ENCODE measurements at places on chromosomes 2 and 18. TPM values are rescaled to one million over a fixed set of nuclear protein-coding genes. Genes with fewer than 3 reads are reported as not detected.
A peak's percentile ranks its signal among the peaks of the same experiment; 100 is the strongest.

The UGT1A4 gene
- not detected for polyA plus RNA-seq

The SERPINB3 gene
- 0.13 TPM for polyA plus RNA-seq

The EPB41L3 gene
- 56.0 TPM for polyA plus RNA-seq

The DYNAP gene
- polyA plus RNA-seq: not detected

The MOCOS gene
- polyA plus RNA-seq: 1.7 TPM

The XDH gene
- polyA plus RNA-seq: 0.14 TPM

The PIEZO2 gene
- polyA plus RNA-seq: 18.2 TPM

The ITGB6 gene
- 18.8 TPM for polyA plus RNA-seq

DNA sequence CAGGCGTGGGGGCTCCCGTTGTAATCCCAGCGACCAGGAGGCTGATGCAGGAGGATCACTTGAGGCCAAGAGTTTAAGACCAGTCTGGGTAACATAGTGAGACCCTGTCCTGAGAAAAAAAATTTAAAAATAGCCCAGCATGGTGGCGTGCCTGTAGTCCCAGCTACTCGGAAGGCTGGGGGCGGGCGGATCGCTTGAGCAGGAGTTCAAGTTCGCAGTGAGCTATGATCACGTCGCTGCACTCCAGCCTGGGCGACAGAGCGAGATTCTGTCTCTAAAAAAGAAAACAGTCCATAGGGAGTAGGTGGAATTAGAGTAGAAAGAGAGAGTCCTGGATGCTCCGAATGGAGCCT, 325 bp upstream of the TTLL4 start:
- DNase-seq: no peak

GRCh38 chr2:80719607-80720006, 415.1 kb upstream of the LRRTM1 start:
- DNase-seq: no peak

DNA sequence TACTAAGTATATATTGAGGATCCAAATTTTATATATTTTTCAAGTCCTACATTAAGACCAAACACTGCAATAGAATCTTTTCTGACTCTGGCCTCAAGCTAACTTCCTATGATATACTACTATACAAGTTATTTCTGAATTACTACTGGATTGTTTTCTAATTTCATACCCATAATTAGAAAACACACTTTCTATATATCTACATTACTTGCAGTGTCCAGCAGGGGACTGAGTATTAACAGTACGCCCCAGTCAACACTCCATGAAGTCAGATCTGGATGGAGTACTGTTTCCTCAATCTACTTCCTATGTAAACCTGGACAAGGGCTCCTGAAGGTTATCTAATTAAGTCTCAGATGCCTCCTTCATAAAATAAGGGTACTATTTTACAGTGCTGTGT, 26.5 kb downstream of the RMP24 start:
- DNase-seq: no peak

DNA sequence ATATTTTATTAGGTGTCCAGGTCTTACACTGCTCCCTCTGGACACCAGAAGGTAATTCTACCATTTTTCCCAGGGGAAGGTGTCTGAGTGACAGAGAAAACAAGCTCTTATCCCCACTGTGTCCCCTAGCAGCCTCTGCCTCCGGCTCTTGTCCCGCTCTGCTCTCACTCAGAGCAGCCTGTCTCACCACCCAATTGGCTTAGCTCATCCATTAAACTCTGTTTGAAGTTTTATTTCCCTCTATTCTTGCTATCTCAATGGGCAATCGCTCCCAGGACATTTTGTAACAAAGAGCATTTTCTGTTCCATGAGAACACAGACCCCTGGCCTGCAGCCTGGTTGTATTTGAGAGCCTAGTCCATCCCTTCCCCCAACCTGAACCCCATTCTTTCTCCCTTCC, 90.6 kb upstream of the LDAH start:
- DNase-seq: no peak

- DNase-seq: no peak
Observed at GRCh38 chr2:111944531-111945210, 46.3 kb downstream of the MERTK start.

DNA sequence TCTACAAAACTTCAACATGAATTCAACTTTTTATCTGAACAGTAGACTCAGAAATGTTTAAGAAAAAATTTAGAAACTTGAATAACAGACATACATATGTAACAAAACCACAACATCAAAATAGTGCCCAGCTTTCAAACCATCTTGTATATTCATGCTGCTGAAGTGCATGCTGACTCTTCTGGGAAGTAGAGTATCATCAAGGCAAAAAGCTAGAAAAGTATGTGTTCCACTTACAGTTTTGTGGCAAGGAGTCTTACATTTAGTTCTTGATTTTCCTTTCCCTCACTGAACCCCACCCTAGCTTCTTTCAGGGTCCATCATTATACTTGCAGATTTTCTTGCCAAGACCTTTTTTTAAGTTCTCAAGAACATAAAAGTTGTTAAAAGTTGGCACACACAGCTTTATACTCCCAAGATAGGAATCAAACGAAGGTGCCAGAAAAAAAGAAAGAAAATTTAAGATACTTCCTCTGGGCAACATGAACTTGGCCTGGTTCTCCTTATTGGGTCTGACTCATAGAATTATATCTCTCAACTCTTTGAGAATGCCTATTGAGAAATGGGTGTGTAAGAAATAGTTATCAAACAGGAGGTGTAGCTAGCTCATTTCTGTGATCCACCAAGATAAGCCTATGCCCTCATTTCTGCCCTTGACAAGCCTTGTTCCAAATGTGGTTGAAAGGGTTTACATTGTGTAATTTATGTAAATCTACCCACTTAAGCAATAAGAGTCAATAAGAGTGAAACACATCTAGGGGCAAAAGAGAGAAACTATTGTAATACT, 667.6 kb upstream of the ACVR2A start:
- no peak for DNase-seq

GRCh38 chr2:172783165-172783898, 47.7 kb downstream of the RAPGEF4 start:
- peak; percentile 30 for DNase-seq

DNA sequence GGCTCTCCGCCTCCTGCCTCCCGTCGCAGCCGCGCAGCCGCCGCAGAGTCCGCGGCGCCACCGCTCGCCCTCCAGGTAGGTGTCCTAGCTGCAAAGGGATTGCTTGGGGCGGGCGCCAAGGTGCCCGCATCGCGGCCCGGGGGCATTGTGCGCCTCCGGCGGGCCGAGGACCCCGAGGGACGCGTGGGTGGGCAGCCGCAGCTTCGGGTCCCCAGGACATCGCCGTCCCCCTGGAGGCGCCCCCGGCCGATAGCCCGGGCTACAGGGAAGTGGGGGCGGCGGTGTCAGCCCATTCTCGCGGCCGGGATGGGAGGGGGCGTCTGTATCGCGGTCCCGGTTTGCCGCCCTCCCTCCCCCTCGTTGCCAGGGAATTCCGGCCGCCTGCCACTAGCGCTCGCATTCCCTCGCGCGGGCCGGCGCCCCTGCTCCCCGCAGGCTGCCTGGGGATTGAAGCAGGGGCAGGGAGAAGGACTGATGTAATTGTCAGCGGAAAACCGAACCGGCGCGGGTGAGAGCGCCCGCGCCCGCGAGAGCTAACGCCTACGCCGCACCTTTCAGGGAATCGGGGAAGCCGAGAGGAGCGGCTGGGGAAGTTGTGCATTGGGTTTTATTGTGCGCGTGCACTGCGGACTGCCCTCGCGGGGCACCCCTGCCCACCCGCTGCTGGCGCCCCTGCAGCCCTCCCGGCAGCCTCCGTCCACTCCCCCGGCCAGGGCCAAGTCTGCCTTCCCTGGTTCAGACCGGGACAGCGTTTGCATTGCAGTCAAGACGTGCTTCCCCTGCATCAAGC, 483 bp downstream of the OSBPL6 start:
- peak; percentile 67 for DNase-seq

DNA sequence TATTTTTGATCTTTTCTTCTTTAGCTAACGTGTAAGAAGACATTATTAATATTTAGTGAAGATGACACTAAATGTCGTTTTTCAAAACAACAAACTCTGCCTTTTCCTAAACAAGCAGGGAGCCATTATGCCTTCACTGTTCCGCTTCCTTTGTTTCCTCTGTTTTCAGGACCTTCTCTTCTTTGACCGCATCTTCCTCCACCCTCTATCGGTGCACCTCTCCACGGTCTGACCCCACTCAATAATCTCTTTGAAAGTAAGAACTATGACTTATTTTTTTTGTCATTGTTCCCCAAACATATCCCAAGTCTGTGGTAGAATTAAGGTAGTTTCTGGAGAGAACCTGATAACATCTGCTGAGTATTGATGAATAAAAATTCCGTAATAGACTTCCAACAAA, 5.8 kb upstream of the SCN1A start:
- no peak for DNase-seq

DNA sequence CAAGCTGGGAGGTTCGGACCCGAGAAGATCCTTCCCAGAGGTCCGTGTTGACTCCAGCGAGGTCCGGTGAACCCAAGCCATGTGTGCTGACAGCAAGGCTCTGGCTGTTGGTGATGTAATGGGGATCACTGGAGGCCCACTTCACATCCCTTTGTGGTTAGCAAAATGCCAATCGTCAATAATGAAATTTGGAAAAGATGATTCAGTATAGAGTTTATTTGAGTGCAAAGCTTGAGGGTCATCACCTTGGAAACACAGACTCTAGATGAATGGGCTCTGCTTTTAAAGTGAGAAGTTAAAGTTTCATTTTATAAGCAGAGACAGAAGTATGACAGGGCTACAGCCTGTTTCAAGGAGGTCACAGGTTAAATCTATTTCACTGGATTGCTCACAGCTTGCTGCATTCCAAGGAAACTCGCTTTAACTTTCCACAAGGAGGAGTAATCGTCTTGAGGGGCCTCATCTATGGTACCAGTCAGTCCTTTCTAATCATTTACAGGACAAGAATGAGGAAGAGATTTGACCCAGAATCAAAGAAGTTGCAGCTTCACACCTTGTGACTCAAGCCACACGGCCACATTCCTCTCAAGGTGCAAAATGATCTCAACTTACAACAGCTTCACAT, 140.5 kb downstream of the TPO start:
- peak; percentile 53 for DNase-seq

- DNase-seq: no peak
Observed at GRCh38 chr18:77755187-77755586, 505.5 kb downstream of the GALR1 start.

- DNase-seq: no peak
Observed at GRCh38 chr2:132522901-132523300, 106.3 kb downstream of the GPR39 start.

- no peak for DNase-seq
Observed at GRCh38 chr2:8158711-8159110, 523.1 kb upstream of the ID2 start.

- peak; percentile 68 for DNase-seq
Observed at GRCh38 chr2:4635289-4635688, 931.9 kb downstream of the DCDC2C start.

DNA sequence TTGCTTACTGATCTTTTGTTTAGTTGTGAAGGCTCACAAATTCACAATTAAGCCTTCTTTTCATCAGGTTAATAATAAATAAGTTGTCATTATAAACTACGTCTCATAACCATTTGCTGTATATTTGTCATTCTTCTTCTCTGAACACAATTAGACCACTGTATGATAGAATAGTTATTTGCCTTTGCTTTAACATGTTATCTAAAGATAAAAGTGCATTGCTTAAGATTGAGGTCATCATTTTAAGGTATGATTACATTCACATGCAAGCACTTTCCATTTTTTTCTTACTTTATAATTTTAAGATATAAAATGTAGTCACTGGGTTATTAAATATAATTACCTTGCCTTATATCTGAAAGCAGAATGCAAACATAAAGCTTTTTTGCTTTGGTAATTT, 80.1 kb upstream of the GLS start:
- no peak for DNase-seq

GRCh38 chr2:172496160-172496608, 59.7 kb upstream of the PDK1 start:
- no peak for DNase-seq

- DNase-seq: no peak
Observed at GRCh38 chr2:75410702-75411101, 150.0 kb downstream of the EVA1A start.
